ENCODE measurements at places on chromosomes 7 and 10.

DNA sequence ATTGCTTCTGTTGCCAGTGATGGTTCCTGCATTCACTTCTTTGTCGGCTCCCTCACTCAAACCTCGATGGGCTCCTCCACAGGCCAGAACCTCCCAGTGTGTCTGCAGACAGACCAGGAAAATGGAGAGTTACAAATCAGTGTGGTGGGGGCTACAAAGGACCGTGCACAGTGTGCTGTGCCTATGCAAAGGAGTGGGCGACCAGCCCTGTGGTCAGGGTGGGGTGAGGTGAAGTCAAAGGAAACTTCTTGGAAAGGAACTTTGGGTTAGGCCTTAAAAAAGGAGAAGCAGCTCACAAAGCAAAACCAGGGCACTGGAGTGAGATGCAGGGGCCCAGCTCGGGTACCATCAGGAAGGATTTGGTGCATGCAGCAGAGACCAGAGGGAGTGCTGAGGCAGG, 304.3 kb upstream of the ZMIZ1 start:
- DNase-seq, result no peak

DNA sequence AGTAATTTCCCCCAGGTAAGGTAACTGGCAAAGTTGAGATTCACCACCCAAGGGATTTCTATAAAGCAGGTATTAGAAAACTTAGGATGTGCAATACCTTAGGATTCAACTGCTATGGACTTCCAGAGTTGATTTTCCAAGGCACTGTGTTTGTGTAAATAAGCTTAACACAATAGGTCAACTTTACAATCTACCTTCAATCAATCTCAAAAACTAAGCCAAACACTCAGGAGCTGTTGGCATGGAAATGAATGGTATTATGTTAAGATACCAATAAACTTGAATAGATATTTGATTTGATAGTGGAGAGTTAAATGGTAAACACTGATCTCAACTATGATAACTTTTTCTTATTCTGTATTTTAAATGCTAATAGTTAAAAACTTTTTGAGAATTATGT, 762 bp upstream of the SEMA3E start:
- no peak for DNase-seq

DNA sequence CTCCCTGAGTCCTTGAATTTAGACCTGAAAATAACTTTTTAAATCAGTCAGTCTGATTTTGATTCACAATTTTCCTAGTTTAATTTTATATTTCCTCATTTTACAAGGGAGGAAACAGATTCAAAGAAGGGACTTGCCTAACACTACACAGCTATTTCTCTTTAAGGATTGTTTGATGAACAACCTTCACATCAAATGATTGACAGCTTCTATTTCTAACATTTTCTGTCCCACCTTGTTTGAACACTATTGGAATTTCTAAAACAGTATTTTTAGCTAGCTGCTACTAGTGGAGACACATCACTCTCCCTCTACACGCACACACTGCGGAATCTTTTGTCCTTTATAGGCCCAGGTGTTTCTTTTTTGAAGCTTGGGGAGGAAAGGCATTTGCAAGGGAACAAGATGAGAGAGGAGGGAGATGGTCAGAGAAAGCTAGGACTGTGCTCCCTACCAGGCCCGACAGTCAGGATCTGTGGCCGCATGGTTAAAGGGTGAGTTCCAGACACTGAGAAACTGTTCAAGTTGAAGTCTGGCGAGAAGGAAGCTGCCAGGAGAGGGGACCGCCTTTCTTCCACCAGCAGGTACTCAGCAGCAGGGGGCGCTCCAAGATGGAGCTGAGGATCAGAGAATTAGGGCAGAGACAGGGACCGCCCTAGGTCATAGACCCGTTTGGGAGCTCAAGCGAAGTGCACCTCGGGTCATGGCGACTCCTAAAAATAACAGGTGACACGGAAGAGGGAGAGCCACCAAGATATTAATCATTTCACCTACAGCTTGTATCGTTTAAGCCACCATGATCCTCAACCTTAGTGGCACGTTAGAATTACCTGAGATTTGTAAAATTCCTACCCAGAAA, 49.7 kb downstream of the DNAJC12 start:
- DNase-seq, result no peak

GRCh38 chr7:38463277-38464225, 167.6 kb downstream of the AMPH start:
- no peak for DNase-seq

GRCh38 chr10:100969187-100970075, at the start of gene SEMA4G:
Gene SEMA4G (plus strand): TSS chr10:100969504. CDS start chr10:100972913, 3,409 bp downstream.
- peak; percentile 19 for DNase-seq

GRCh38 chr10:49075743-49076142, 39.6 kb downstream of the VSTM4 start:
- no peak for DNase-seq

GRCh38 chr7:16668049-16668858, 22.3 kb downstream of the BZW2 start:
- no peak for DNase-seq

DNA sequence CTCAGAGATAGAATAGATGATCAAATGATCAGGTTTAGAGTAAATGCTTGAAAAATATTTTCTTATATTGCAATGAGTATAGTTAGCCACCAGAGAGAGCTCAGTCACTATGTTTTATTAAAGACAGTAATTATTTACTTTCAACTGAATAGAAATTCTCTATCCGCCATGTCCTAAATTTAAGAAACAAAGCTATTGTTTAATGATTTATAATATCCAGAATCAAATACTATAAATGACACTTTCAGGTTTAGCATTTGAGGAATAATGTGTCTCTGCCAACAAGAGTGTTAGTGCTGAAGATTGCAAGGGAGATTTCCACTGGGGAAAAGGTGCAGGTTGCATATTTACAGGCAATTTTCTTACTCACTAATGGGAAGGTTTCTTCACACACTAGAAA, 184.7 kb downstream of the DGKB start:
- peak; percentile 51 for DNase-seq

- DNase-seq, result no peak
Observed at GRCh38 chr7:78444267-78444666, 645.7 kb downstream of the PHTF2 start.

DNA sequence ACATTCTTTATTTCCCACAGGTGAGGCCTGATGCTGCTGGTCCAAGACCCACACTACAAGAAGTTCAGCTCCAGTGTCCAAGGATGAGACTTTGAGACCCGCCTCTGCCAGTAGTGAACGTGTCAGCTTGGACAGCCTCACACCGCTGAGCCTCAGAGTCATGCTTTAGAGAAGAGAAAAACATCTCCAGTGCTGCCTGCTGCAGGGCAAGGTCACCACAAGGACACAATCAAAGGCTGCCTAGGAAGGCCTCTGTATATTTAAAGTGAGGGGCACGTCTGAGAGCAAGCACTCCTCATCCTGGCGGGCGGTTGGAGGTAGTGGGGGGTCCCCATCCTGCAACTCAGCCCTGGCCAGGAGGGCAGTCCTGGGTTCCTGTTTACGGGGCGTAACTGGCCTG, 19.3 kb downstream of the FGFR2 start:
- DNase-seq, result no peak

- no peak for DNase-seq
Observed at GRCh38 chr10:14048930-14049613, 281.7 kb downstream of the FRMD4A start.

- DNase-seq, result no peak
Observed at GRCh38 chr10:63115732-63116383, 17.3 kb upstream of the NRBF2 start.

DNA sequence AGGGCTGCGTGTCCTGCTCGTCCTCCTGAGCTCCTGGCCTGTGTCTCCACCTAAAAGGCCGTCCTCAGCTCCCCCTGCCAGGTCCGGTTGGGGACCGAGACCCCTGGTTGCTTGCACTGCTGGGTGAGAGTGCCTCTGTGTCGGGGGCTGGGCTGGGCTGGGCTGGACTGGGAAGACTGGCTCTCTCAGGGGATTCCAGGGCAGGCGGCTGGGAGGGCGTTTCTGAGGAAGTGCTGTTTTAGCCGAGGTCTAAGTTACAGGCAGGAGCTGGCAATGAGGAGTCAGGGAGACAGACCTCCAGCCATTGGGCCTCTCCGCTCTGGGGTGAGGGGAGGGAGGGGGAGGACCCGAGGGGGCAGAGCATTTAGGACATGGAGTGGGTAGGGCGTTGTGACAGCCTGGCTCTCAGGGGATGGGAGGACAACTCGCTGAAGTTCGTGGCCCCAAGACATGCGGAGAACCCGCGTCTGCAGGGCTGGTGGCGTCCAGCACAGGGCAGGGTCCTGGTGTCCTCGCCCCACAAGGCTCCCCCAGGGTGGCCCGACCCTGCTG, 20.9 kb downstream of the FOXK1 start:
- DNase-seq, result no peak

GRCh38 chr10:103197174-103197573, 4.1 kb upstream of the NT5C2 start:
- DNase-seq, result no peak

GRCh38 chr10:28628184-28628893, 49.0 kb upstream of the BAMBI start:
- DNase-seq, result peak; percentile 43

- peak; percentile 69 for DNase-seq
Observed at GRCh38 chr7:20172736-20173334, 44.3 kb downstream of the MACC1 start.

- DNase-seq, result no peak
Observed at GRCh38 chr10:131571865-131572264, 260.3 kb upstream of the TCERG1L start.

DNA sequence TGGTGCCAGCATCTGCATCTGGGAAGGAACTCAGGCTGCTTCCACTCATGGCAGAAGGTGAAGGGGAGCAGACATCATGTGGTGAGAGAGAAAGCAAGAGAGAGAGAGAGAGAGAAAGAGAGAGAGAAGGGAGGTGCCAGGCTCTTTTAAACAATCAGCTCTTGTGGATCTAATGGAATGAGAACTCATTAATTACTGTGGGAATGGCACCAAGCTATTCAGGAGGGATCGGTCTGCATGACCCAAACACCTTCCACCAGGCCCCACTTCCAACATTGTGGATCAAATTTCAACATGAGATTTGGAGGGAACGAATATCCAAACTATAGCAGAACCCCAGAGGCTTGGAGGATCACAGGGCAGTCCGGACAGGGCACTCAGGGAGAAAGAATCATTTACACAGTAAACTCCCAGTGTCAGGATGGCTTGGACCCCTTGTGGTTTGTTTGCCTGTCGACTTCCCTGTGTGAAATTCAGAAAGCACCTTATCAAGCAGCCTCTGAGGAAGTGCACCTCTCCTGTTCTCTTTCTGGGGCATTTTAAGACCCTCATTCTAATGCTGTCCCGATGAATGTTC, 308.5 kb downstream of the REEP3 start:
- no peak for DNase-seq

DNA sequence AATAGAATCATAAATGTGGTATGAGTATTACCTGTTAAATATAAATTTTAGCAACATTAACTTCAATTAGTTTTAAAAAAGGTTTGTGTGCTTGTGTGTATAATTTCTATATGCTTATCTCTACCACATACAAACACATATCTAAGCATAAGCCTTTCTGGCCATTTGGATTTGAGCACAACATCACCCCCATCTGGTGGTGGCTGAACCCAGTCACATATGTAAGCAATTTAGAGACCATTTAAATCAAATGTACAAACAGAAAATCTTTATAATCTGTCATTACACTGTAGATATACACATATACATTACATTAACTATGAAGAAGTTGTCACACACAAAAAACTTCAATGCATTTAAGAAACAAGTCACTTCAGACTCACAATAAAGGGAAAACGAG, 31.7 kb downstream of the GPR22 start:
- DNase-seq, result peak; percentile 15
